ENCODE measurements at places on chromosomes 13 and 19.

- DNase-seq, result no peak
Measured at GRCh38 chr19:28539759-28540158, 673.2 kb downstream of the UQCRFS1 start.

- peak; percentile 12 for DNase-seq
Measured at GRCh38 chr19:3897936-3898335, 17.5 kb downstream of the ATCAY start.

DNA sequence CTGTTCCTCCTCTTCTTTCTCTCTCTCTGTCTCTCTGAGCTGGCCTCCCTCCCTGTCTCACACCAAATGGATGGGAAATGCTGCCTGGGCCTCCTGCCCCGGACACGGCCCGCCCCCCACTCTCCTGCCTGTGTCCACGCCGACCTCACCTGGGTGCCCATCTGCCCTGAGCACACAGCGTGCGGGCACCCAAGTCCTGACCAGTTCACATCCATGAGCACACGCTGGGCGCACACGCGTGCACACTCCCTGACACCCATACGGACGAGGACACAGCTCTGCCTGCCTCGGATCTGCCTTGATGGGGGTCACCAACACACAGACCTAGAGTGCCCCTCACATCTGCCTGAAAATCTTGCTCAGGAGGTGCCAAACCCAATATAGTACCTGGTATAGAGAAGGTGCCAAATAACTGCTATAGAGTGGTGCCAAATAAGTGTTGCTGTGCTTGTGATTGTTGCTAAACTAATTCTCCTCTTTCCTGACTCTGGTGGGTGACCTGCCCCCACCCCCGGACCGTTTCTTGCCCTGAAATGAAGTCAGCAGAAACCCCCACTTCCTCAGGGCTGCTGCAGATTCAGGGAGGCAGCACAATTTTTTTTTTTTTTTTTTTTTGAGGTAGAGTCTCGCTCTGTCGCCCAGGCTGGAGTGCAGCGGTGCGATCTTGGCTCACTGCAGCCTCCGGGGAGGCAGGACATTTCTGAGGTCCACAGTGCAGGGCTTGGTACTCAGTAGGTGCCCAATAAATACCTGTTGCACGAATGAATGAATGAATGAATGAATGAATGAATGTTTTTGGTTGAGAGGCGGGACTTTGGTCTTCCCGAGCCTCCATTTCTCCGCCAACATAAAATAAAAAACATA, 4.6 kb downstream of the NFIC start:
- DNase-seq, result no peak

DNA sequence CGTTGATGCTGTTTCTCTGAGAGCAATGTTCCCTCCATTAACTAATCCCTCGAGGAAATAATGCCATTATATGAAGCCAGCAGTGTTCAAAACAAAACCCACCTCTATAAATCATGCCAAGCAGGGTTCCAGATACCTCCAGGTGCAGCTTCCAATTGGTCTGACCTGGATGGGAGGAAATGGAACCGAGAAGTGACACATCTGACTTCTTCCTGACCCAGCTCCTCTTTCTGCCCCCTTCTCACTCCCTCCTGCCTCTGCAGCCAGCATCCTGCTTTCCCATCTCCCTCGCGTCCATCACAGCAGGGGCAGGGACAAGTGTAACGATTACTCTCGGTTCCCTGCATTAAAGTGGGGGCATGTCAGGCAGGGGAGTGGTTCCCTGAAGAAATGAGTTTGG, 37.5 kb downstream of the HSPH1 start:
- DNase-seq, result no peak

GRCh38 chr19:39864118-39864517, 17.9 kb upstream of the FBL start:
- no peak for DNase-seq

DNA sequence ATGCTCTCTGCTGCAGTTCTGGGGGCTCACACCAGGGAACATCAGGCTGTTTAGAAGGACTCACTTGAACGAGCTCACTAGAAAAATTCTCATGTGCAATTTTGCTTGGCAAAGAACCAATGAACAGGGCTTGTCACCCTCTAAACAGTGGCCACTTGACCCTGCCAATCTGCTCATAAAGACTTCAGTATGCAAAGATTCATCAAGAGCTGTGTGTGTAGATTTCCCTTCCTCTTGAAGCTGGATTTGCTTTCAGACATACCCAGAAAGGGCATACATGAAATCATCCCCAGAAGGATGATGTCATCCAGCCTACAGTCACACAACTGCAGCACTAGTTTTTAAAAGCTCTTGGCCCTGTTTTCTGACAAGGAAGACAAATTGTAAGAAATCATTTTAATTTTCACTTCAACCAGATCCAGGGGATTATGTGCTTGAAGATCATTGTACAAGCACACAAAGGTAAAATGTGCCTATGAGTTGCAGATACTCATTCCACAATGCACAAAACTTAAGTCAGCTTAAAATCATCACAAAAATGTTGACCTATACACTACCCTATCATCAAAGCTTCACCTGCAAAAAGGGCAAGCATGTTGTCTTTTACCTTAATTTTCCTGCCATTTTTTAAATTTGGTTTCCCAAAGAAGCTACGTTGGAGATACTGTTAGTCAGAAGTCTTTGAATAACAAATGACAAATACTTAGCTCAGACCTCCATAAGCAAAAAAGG, 5.2 kb upstream of the STK24 start:
- no peak for DNase-seq

- no peak for DNase-seq
Measured at GRCh38 chr13:79716191-79716590, 235.2 kb downstream of the NDFIP2 start.

- DNase-seq, result peak; percentile 16
Measured at GRCh38 chr13:36343766-36344165, 2.4 kb downstream of the SPART start.

- no peak for DNase-seq
Measured at GRCh38 chr19:18532168-18532890, 10.5 kb upstream of the ELL start.

- DNase-seq, result no peak
Measured at GRCh38 chr13:20141238-20142022, 19.4 kb downstream of the GJA3 start.

GRCh38 chr13:77034881-77035280, 7.9 kb upstream of the FBXL3 start:
- no peak for DNase-seq

GRCh38 chr13:80465321-80465720, 124.4 kb upstream of the SPRY2 start:
- DNase-seq, result no peak

GRCh38 chr19:49968279-49968922, 7.4 kb upstream of the SIGLEC11 start:
- no peak for DNase-seq

GRCh38 chr19:1267477-1268225, 1.5 kb upstream of the CIRBP start:
- peak; percentile 54 for DNase-seq

DNA sequence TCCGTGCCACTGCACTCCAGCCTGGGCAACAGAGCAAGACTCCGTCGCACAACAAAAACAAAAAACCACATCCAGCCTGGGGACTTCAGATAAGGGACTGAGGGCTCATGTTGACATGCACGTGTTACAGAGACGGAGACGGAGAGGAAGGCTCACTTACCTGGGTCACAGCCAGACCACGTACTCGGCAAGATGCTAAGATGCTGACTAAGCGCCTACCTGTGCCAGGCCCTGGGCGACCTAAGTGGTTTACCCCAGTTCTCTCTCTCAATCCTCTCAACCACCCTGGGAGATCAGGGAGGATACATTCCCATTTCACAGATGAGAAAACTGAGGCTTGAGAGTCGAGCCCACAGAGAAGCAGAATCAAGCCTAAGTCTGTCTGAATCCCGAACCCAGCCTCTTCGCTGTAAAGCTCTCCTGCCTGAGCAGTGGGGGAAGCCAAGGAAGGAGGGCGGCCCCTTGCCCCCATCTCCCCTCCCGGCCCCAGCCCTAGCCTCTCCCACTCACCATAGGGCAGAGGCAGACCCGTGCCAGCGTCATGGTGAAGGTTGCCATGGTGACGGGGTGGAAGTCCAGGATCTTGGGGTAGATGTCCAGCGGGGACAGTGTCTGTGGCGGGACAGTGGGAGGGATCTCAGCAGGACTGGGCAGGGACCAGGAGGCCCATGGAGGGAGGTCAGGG, 13.5 kb downstream of the ERCC2 start:
- DNase-seq, result no peak

DNA sequence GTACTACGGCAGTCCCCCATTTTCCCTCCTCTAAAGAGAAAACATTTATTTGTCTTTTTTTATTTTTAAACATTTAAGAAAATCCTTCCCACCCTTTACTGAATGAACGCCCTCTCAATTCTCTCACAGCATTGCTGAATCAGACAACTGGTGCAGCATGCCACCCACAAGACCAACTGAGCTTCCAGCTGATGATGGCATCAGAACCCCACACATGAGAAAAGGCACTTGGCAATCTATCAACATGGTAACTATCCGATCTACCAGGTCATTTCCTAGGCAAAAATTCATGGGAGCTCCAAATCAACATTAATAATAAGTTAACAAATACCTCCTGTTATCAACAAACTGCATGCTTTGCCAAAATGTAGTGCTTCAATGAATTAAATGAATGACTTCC, 43.1 kb downstream of the LHFPL6 start:
- DNase-seq, result no peak

DNA sequence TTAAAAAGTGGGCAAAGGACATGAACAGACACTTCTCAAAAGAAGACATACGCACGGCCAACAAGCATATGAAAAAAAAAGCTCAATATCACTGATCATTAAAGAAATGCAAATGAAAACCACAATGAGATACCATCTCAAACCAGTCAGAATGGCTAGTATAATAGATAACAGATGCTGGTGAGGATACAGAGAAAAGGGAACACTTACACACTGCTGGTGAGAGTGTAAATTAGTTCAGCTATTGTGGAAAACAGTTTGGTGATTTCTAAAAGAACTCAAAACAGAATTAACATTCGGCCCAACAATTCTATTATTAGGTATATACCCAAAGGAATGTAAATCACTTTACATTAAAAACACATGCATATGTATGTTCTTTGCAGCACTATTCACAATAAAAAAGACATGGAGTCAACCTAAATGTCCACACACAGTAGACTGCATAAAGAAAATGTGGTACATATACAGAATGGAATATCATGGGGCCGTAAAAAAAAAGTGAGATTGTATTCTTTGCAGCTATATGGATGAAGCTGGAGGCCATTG, 1569.0 kb downstream of the OLFM4 start:
- no peak for DNase-seq
